ENCODE measurements at places on chromosomes 3 and 15. TPM values are rescaled to one million over a fixed set of nuclear protein-coding genes. Genes with fewer than 3 reads are reported as not detected.
A peak's percentile ranks its signal among the peaks of the same experiment; 100 is the strongest.

DNA sequence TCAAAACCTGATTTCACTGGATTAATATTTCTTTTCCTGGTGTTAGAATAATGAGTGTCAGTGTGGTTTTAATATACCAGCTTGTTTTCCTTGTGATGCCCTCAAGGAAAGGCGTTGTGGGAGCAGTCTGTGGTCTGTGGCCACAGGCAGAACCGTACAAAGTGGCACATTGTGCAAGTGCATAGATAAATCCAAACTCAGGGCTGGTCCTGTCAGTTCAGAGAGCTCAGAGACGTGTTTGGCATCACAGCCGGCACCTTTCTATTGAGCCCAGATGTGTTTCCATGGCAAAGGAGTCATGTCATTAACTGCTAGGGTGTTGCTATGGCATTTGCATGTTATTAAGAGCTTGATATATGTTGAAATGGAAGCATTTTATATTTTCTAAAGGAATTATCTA is 289.9 kb upstream of the RASGRP1 start:
- no peak overlapping the region for H3K27ac ChIP-seq
- no peaks in the 10 kb centered on the region for H3K27me3 ChIP-seq

ATP13A4 gene
- not detected for total RNA-seq

- H3K4me1 ChIP-seq: peaks cover 5% of the 10 kb centered on the region
- no peak overlapping the region for H3K4me3 ChIP-seq
- no peaks in the 10 kb centered on the region for H3K27me3 ChIP-seq
- no peak overlapping the region for H3K27ac ChIP-seq
Measured at GRCh38 chr3:47024932-47025331, 45.5 kb downstream of the NBEAL2 start.

DNA sequence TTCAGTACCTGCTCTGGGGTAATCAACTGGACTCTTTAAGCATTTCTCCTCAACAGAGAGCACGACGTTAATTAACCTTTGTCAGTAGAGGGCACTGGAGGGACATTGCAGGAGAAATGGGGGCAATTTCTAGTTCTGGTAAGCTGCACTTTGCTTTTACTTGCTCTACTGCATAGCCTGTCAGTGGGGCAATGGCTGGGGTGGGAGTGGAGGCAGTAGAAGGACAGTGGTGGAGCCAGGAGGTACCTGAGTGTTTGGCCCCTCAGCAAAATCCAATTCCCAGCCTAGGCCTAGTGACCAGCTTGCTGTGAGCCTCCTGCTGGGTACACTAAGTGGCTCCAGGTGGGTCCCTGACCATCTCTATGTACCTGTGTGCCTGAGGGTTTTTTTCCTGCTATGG is 18.3 kb upstream of the MED12L start:
- no peak overlapping the region for H3K4me3 ChIP-seq
- no peaks in the 10 kb centered on the region for H3K4me1 ChIP-seq
- H3K27ac ChIP-seq: no peak overlapping the region
- peaks cover 5% of the 10 kb centered on the region for H3K27me3 ChIP-seq

- H3K4me1 ChIP-seq: no peaks in the 10 kb centered on the region
- no peak for DNase-seq
- H3K4me3 ChIP-seq: no peak overlapping the region
Measured at GRCh38 chr15:81992523-81992922, 53.3 kb downstream of the MEX3B start.

GRCh38 chr15:79282371-79283251 is at the start of gene ANKRD34C:
ANKRD34C (plus strand) TSS chr15:79282722; CDS start chr15:79293285, 10,563 bp downstream.
- no peak within 1 kb of the TSS for H3K27ac ChIP-seq
- H3K4me3 ChIP-seq: no peak within 1 kb of the TSS
- no peaks in the 10 kb centered on the region for H3K4me1 ChIP-seq
- no peaks in the 10 kb centered on the region for H3K36me3 ChIP-seq
- peaks cover 28% of the 10 kb centered on the region for H3K27me3 ChIP-seq

DNA sequence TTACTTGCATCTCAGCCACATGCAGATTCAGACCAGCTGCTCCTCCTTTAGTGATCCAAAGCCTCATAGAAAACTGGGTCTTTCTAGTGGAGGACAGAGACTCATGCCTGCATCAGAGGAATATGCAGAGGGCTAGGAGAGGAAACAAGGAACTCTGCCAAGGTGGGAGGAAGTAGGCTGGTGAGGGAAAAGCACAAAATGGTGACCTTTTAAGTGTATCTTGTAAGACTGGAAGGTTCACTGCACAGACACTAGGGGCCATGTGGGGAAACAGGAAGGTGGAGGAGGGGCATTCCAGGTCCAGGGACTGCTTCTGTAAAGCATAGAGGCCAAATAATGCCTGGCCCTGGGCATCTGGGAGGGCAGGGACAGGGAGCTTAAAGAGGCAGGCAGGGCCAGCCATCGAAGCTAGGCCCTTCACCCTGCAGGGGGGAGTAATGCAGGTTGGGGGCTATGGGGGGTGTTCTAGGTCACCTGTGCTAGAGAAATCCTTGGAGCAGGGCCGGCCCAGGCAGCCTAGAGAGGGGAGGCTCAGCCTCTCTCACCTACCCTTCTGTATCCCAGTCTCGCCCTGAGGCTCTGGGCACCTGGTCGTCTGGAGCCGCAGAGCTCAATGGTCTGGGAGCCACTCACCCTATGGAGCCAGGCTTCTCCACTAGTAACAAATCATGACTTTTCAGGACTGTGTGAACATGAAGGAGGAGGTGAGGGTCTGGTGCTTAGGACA is 117.7 kb downstream of the DNAJB8 start:
- H3K27ac ChIP-seq: no peak overlapping the region
- H3K27me3 ChIP-seq: no peaks in the 10 kb centered on the region
- peaks cover 4% of the 10 kb centered on the region for H3K36me3 ChIP-seq
- DNase-seq: peak; percentile 13
- no peak overlapping the region for H3K4me3 ChIP-seq

COL6A6 gene
- total RNA-seq: not detected

GRCh38 chr3:197435426-197435825 is 120.3 kb downstream of the BDH1 start:
- H3K36me3 ChIP-seq: no peaks in the 10 kb centered on the region
- H3K27me3 ChIP-seq: peaks cover 16% of the 10 kb centered on the region
- DNase-seq: no peak
- peaks cover 5% of the 10 kb centered on the region for H3K4me1 ChIP-seq

DNA sequence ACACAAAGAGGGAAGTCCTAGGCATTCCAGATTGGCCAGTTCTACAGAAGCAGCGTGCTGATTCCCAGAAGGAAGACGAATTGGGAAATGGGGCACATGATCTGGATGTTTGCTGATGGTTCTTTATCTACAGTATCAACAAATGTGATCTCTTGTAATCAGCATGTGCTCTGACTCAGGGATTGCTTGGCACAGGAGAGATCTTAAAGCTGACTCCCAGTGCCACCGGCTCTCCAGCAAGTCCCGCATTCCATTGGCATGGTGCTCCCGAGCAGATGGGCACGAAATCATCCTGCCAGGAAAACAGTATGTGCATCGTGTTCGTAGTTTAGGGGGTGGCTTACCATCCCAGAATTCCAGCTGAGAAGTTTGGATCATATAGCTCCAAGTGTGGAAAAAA is 259.9 kb upstream of the NR2F2 start:
- no peak overlapping the region for H3K4me3 ChIP-seq
- no peak overlapping the region for H3K27ac ChIP-seq
- no peaks in the 10 kb centered on the region for H3K36me3 ChIP-seq
- H3K27me3 ChIP-seq: no peaks in the 10 kb centered on the region

Data from IMR-90 (cell line).